ENCODE measurements at places on chromosomes 1 and 21.

- DNase-seq = no peak
Measured at GRCh38 chr1:245079021-245079609, 75.7 kb upstream of the KIF26B start.

DNA sequence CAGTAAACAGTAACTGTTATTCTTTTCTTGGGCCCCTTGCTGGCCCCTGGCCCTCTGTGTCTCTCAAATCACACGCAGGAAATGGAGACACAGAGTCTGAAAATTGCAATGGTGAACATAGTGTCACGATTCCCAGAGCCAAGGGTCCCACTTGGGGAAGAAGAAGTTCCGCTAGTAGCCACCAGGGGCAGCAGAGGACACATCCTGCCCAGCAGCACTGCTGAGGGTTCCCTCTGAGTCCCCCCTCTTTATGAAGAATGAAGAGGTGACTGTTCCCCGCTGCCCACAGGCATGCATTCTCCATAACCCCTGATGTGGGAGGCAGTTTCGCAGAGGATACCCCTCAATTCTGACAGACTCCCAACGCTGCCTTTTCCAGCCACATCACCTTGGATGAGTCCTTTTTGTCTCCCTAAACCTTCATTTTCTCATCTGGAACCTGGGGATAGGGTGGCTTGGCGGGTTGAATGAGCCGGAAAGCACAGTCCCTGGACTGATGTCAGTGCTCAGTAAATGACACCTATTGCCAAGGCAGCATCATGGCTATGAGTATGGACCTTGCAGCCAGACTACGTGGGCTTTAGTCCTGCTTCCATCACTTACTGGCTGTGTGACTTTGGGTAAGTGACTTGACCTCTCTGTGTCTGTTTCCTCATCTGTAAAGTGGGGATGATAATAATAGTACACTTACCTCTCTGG is 238.0 kb upstream of the TMEM51 start:
- peak; percentile 77 for DNase-seq

- no peak for DNase-seq
Measured at GRCh38 chr1:225581186-225581585, 71.7 kb downstream of the ENAH start.

GRCh38 chr1:25033828-25034705 is 104.0 kb upstream of the RUNX3 start:
- peak; percentile 65 for DNase-seq

GRCh38 chr1:28976248-28976647 is 61.9 kb downstream of the EPB41 start:
- DNase-seq = no peak

DNA sequence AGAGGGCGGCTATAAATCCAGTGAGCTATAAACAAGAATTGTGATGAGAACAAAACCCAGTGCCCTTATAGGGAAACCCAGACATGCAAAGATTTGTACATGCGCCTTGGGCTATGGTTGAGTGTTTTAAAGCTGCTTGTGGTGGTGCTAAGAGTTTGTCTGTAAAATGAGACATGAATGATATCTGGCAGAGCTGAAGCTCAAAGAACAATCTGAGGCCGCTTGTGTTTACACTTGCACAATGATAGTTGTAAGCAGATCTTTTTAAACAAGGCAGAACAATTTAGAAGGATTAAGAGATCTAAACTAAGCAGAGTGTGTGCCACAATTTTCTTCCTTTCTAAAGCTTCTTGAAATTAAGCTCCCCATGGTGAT is 80.4 kb upstream of the ADAMTS5 start:
- DNase-seq = no peak

DNA sequence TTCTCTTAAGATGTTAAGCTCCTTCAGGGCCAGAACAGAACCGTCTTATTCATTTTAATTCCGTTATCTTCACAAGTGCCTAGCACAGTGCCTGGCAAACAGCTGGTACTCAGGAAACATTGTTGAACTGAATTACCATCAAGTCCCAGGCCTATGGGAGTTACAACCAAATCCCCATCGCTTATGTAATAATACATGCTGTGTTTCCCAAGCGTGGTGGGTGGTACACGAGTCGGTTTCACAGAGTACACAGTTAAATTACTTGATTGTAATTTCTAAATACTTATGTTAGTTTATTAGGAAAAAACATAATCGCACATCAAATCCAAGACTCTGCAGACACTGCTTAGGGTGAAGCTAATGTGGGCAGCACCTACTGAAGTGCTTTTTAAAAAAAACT is 1.0 kb downstream of the ANGEL2 start:
- DNase-seq = no peak

Data from activated CD8-positive, alpha-beta memory T cell treated with anti-CD3 and anti-CD28 coated beads, Interleukin-2, amount 50 U/mL, for 48 hours (primary cell).